Activated CD8-positive, alpha-beta memory T cell treated with anti-CD3 and anti-CD28 coated beads for 24 hours (primary cell): ENCODE measurements at places on chromosomes 11 and 22.
A peak's percentile ranks its signal among the peaks of the same experiment; 100 is the strongest.

DNA sequence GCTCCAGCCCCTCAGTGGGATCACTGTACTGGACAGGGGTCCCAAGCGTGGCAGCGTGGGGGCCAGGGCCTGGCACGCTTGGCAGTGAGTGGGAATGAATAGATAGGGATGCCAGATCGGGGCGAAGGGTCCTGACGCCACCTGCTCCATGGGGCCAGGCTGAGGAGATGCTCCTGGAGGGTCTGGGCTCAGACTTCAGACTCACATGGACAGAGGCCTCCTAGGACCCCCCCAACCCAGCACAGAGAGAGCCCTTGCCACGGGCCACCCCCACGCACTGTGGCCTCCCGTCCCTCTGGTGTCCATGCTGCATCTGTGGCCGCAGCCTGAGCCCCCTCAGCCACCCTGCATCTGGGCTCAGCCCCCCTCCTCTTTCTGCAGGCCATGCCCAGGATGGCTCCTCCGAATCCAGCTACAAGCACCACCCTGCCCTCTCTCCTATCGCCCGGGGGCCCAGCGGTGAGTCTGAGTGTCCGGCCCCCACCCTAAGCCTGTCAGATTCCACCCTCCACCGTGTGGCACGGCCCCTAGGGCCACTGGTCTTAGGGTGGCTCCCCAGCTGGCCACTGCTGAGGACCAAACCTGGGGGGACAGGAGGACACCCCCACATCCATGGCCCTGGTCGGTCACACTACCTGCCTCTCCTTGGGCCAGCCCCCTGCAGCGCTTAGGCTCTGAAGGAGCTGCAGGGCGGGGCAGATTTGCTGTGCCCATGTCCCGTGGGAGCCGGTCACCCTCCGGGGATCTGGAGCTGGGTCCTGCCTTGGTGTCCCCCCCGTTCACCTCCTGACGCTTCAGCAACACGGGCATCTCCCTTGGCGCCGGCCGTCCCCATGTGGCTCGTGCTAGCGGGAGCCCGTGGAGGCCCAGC is 2.7 kb downstream of the MUC5AC start:
- no peak for DNase-seq

- no peak for DNase-seq
Observed at GRCh38 chr22:21736084-21736642, 569 bp upstream of the YPEL1 start.

DNA sequence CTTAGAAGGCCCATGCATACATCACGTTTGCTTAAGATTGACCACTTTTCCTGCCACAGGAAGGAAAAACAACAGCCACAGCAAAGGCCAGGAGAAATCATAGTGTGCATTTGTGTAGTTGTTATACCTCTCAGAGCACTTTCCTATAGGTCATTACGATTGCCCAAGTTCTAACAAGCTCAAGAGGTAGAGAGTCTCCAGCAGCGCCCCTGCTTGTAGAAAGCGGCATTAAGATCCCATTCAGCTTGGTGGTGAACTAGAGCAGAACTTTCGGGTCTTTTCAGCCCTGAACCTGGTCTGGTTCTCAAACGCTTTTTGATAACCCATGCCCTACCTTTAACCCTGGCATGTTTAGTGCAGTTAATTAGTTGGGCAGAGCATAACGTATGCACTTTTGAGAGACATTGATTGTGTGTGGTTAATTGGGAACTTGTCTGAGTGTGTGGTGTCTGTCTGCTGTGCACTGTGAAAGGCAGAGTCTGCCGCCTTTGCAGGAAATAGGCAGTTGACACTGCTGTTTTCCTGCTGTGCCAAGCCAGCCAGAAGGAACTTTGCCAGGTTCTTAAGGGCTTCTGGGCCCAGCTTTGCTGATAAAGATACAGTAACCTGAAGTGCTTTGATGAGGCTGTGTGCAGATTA is 109.9 kb upstream of the CLMP start:
- no peak for DNase-seq

- no peak for DNase-seq
Observed at GRCh38 chr22:23080613-23081290, 10.4 kb downstream of the GNAZ start.

DNA sequence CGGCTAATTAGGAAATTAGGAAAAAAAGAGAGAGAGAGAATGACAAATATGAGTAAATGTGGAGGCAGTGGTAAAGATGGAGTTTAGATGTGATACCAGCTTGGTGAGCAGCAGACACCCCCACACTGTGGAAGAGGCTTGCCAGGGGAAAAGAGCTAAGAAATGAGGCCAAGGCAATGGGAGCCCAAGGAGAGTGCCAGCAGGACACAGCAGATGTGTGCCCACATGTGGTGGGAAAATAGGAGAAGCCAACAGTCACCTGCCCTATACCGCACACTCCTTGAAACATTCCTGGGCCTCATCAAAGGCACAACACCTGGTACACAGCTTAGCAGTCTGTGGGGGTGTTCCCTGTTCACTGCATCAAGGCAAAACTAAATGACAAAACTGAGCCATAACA is 104.9 kb downstream of the FAM76B start:
- no peak for DNase-seq

DNA sequence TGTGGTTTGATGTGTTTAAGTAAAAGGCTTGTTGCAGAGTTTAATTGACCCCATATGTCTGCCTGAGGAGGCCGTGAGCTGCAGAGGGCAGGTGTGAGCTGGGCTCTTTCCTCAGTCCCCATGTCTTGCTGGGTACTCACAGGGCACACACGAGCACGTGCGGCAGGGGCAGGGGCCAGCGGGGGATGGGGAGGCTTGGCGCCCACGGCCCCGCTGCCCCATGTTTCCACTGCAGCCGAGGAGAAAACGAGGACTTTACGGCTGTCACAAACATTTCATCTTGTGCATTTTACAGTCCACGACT is 24.7 kb upstream of the CCDC188 start:
- no peak for DNase-seq

DNA sequence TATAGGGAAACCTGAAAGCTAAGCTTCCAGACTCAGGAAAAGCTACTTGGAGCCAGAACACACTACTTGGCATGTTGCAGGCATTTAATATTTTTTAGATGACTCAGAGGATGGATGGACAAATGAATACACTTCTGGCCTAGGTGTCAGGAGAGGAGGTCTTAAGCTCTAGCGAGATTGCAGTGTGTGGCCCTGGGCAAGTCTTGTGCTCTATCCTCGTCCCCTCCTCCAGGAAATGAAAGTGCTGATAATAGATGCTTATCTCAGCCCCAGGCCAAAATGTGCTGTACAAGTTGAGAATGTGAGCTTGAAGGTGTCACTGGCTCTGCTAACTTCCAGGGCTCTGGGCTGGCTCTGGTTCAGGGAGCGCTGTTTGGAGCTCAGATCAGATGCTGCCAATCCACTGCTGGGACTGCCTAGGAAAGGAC is 136.3 kb downstream of the PKNOX2 start:
- DNase-seq = no peak

GRCh38 chr11:73347067-73347466 is 29.1 kb upstream of the RELT start:
- no peak for DNase-seq

DNA sequence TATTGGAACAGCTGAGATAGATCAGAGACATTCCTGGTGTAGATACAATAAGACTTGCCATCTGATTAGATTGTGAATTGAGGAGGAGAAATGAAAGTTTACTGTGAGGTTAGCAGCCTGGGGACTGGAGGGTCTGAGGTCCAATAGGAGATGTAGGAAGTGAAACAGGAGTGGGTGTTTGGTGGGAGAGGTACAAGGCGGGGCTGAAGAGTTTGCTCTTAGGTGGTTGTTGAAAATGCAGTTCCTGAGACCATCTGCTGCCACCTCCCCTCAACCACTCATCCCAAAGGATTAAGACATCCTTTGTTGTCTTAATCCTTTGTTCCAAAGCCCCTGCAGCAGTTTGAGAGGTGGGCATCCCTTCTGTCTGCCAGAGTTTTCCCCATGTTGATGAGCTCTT is 14.8 kb downstream of the PIWIL4 start:
- DNase-seq = no peak

- peak; percentile 74 for DNase-seq
Observed at GRCh38 chr22:49826603-49827270, 936 bp downstream of the BRD1 start.

DNA sequence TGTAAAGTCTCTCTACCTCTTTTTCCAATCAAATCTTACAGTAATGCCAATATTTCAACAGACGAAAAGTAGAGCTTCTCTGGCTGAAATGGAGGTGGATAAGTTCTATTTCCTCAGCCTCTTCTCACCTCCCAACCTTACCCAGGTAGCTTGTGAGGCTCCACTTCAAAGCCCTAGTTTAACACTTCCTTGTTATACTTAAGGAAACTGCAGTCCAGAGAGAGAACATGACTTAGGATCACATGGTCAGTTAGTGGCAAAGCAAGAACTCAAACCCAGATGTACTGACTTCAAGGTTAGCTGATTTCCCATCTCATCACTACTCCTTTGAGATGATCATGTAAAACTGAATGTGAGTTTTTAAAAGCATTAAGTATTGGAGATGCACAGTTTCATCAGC is 32.5 kb downstream of the PAK1 start:
- DNase-seq = no peak

DNA sequence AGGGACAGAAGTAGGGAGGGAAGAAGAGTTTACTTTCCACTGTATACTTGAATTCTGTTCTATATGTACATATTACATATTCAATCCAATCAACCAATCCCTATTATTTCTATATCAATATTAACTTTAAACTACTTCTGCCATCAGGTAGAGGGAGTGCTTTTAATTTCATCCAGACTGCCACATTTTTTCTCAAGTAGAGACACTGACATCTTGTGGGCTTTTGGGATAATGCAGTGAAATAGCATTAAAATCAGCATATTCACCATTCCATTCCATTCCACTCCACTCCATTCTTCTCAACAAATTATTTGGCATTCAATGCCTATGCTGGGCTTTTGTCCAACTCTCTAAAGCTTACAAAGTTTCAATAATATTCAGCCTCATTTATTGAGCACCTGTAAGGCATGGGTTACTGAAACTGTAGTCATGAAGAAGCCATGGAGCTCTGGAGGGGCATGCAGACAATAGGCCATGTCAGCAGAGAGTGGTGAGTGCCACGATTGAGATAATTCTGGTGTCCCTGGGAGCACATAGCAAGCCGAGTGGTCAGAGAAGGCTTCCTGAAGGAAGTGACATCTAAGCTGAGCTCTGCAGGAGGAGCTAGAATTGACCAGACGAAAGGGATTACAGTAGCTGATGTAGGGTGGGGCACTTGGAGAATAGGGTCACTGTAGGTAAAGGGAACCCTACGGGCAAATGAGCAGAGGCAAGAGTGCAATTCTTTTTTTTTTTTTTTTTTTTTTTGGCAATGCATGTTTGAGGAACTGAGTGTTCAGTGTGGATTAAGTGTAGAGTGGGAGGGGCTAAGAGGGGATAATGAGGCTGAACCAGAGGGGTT is 12.8 kb upstream of the CLPB start:
- no peak for DNase-seq

DNA sequence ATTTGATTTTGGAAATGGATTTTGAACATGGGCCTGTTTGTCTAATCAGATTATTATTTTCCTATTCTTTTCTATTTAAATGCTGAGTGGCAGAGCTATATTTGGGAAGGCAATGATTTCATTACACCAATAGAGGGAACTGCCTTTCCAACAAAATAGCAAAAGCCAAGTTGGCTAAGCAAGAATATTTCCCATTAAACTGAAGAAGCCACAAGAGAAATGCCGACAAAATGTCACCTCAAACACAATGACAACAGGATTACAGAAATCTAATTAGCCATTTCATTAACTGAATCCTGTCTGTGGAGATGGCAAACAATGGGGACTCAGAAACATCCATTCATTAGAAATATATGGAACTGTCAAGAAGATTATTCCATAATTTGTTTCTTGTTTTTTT is 1593.1 kb upstream of the RAG2 start:
- DNase-seq = no peak

- DNase-seq = no peak
Observed at GRCh38 chr11:129390303-129390821, 14.7 kb downstream of the BARX2 start.

DNA sequence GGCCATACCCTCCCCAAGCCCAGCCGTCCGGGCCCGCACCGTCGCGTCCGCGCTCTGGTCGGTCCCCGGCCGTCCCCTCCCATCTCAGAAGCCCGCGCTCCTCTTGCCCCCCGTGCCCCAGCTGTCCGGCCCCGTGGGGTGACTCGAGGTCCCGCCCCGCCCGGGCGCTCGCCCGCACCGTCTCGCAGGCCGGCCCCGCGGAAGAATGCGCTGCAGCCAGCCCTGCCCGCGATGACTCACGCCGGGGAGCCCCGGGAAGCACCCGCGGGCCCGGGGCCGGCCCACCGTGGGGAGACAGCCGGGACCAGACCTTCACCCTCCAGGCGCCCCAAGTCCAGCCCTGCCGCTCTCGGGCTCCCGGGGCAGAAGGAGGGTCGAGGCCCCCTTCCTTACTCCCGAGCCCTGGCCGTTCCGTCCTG is 320 bp upstream of the PHLDA2 start:
- peak; percentile 76 for DNase-seq

- DNase-seq = no peak
Observed at GRCh38 chr11:9719566-9720289, 55.9 kb downstream of the SWAP70 start.

DNA sequence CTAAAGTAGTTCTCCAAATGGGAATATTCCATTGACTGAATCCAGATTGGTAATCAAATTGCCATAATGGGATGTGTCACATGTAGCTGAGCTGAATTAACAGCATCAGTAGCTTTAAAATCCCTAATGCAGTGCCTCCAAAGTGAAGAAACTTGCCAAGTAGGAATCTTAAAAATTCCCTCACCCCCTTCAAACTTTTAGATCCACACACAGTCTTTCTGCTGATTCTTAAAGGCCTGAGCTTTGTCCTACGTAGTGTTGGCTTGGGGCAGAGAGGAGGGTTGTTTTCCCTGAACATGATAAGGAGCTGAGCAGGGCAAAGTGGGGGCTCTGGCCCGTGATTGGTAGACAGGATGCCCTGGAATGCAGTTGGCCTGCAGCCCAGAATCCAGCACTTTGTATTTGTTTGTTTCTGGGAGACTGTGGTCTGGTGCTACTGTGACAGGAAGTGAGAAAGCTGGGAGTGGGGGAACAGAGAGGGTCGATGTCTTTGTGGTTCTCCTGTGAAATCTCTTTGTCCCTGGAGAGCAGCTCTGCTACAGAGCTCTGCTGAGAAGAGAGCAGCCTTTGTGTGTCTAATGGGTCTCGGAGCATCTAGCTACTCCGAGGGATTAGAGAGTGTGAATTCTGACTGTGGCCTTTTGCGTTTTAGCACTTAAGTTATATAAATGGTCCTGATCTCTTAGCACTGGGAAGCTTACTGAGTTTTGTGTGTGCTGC is 16.9 kb downstream of the CTNND1 start:
- DNase-seq = no peak

GRCh38 chr11:120956710-120957495 is 67.0 kb upstream of the TBCEL start:
- peak; percentile 65 for DNase-seq

GRCh38 chr11:20881328-20882079 is 212.1 kb downstream of the NELL1 start:
- DNase-seq = no peak
